PC-9 (cell line): ENCODE measurements at places on chromosomes 6 and 20.

- no peak for DNase-seq
Observed at GRCh38 chr6:5300206-5300764, 39.0 kb downstream of the FARS2 start.

GRCh38 chr20:17654649-17655285, 27.3 kb downstream of the RRBP1 start:
- no peak for DNase-seq

- DNase-seq = no peak
Observed at GRCh38 chr20:61436667-61437279, 184.7 kb downstream of the CDH4 start.

GRCh38 chr20:45823949-45824835, 2.9 kb downstream of the TNNC2 start:
- peak; percentile 20 for DNase-seq

DNA sequence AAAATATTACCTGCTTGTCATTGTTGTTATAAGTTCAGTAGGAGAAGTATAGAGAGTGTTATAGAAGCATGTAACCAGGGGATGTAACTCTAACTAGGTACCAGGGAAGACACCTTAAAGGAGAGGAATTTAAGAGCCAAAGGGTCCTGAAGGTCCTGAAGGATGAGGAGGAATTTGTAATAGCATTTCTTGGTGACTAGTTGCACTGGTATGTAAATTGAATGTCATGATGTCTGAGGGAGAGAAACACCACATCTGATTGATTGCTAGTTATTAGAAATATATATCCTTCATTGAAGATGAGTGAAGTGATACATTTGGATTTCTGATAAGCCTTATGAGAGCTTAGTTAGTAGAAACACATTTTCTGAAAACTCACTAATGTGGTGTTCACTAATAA, 643.8 kb downstream of the RFPL4B start:
- no peak for DNase-seq

- no peak for DNase-seq
Observed at GRCh38 chr20:1390581-1391403, 2.1 kb downstream of the FKBP1A start.

DNA sequence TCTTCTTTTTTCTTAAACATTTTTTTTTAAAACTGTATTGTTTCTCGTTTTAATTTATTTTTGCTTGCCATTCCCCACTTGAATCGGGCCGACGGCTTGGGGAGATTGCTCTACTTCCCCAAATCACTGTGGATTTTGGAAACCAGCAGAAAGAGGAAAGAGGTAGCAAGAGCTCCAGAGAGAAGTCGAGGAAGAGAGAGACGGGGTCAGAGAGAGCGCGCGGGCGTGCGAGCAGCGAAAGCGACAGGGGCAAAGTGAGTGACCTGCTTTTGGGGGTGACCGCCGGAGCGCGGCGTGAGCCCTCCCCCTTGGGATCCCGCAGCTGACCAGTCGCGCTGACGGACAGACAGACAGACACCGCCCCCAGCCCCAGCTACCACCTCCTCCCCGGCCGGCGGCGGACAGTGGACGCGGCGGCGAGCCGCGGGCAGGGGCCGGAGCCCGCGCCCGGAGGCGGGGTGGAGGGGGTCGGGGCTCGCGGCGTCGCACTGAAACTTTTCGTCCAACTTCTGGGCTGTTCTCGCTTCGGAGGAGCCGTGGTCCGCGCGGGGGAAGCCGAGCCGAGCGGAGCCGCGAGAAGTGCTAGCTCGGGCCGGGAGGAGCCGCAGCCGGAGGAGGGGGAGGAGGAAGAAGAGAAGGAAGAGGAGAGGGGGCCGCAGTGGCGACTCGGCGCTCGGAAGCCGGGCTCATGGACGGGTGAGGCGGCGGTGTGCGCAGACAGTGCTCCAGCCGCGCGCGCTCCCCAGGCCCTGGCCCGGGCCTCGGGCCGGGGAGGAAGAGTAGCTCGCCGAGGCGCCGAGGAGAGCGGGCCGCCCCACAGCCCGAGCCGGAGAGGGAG, 580 bp downstream of the VEGFA start:
- DNase-seq = peak; percentile 68

DNA sequence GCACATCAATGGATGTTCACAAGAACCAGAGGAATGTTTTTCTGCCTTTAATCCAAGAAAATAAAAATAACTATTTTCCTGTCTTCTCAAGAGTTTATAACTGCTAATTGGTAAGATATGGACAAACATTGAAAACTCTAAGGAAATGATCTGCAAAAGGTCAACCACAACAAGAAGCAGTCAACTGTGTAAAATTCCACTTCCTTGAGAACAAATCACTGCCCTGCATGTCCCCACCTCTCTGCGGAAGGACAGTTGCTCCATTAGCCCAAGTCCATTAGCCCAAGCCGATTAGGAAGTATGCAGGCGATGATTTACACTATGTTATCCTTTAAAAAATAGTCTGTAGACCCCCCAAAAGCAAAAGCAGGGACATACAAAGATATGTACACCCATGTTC, 27.6 kb downstream of the SLC22A23 start:
- DNase-seq = no peak

- DNase-seq = no peak
Observed at GRCh38 chr6:133939778-133940667, 13.0 kb upstream of the TBPL1 start.

GRCh38 chr6:36120018-36120417, 10.3 kb upstream of the MAPK13 start:
- no peak for DNase-seq

DNA sequence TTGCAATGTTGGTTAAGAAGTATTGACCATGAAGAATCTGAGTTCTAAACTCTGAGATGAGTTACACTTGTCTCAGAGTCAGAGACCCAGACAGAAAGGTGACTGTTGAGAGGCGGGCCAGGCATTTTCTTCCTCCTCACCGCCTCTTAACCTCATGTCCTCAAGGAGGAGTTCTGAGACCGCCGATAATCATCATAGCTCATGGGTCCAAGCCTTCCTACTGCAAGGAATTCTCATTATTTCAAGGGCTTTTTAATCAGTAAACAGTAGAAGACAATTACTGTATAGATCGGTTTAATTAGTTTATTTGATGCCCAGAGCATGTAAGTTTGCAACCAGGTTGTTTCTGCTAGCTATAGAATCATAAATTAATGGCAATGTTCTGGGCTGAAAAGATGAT, 382.4 kb upstream of the MMS22L start:
- DNase-seq = no peak

DNA sequence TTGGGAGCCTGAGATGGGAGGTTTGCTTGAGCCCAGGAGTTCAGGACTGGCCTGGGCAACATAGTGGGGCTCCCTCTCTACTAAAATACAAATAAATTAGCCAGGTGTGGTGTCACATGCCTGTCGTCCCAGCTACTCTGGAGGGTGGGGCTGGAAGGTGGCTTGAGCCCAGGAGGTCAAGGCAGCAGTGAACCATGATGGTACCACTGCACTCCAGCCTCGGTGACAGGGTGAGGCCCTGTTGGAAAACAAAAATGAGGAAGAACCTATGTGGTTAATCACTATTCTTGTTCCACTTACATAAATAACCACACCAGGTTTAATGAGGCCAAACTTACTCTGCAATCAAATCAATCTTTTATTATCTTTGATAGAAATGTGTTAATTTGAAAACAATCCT, 5.4 kb downstream of the PPDPF start:
- no peak for DNase-seq

DNA sequence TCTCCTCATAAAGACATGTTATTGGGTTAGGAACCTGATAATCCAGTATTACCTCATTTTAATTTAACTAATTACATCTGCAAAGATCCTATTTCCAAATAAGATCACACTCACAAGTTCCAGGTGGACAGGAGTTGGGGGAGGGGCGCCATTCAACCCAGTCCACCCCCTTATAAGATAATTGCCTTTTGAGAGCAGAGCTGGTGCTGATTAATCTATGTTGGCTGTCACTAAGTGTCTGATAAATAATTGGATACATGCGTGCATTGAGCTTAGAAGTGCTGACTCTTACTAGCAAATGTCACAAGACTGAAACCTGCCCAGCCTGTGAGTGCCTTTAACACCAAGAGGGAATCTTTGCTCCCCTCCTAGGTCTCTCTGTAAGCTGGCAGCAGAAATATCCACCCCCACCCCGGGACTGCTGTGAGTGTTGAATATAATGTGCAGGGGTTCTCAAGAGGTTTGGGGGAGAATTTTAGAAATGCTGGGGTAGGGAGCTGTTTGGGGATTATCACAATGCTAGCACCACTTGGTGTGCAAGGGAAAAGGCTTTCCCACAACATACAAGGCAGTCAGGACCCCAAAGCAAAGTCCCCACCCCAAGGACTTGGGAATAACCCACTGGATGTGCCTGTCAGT, 87.5 kb downstream of the ANKRD60 start:
- no peak for DNase-seq

DNA sequence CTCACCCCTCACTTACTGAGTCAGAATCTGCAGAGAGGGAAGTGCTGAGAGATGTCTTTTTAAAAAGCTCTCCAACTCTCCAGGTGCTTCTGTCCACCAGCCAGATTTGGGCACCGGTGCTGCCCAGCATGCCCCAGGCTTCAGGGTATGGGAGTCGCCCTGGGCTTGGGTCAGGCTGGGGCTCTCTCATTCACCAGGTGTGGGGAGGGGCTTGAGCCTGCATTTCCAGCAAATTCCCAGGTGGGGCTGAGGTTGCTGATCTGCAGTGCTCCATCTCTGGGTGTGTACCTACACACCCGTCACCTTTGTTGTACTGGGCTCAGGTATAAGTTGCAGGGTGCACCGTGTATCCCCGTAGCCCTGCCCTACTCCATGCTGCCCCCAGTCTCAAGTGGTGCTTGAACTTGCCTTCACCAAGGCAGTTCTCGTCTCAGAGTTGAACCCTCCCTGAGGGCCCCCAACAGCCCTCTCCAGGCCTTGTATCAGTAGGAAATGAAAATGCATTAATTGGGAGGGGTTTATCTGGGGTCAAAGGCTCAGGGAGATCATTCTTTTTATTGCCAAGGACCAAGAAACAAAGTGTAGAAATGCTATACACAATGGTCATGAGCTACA, 23.5 kb downstream of the PPP1R3G start:
- DNase-seq = no peak

GRCh38 chr20:32612351-32613191, 27.4 kb upstream of the NOL4L start:
- no peak for DNase-seq

DNA sequence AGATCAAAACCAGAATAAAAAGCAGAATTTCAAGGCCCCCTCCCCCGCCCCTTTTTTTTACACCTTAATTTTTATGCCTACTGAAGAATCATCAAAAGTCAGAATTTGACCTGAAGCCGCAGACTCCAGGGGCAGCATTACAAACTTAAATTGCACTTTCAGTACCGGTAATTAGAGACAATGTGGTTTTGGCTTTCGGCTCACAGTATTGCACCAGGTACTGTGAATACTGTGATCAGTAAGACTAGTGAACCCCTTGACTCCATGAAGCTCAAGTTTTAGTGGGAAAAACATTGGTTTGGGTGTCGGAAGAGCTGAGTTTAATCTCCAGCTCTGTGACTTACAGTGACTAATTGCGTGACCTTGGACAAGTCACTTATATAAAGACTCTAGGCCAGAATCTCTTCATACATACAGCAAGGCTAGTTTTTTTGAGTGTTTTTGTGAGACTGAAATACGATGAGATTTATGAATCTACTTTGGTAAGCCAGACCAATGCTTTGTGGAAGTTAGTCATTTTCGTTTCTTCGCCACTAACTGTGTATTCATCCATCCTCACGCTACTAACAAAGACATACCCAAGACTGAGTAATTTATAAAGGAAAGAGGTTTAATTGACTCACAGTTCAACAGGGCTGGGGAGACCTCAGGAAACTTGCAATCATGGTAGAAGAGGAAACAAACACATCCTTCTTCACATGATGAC, 114.7 kb downstream of the SASH1 start:
- DNase-seq = no peak

DNA sequence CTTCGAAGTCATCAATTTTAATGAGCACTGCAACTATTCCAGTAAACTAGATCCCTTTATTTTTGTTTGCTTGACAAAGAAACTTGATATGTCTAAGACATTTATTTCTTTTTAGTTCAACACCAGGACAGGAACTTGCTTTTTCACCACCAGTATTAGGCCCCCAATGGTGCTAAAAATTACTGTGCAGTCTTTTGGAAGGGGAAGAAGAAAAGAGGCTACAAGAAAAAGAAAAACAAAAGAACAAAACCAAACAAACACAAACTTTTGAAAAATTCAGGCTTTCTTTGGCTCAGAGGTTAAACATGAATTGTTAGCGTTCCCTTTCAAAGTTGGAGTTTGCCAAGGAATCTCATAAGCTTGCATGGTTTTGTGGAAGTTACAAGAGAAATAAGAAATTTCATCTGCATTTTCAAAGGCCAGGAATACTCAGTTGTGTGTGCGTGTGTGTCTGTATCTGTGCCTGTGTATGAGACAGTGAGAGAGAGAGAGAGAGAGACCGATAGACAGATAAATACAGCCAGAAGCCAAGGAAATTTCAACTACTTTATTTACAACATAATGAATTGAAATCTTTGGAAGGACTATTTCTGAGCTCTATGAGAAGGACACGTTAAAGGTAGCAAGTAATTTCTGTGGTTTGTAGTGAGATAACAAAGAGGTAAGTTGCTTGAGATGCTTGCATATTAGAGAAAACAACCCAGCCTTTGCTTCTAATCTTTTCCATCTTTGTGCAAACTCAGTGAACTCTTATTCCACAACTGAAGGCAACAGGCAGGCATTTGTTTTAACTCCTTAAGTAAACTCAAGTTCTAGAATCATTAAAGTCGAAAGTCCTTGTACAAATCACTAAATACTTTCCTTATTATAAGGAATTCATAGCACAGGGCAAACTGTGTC, 171.0 kb upstream of the CITED2 start:
- DNase-seq = no peak

DNA sequence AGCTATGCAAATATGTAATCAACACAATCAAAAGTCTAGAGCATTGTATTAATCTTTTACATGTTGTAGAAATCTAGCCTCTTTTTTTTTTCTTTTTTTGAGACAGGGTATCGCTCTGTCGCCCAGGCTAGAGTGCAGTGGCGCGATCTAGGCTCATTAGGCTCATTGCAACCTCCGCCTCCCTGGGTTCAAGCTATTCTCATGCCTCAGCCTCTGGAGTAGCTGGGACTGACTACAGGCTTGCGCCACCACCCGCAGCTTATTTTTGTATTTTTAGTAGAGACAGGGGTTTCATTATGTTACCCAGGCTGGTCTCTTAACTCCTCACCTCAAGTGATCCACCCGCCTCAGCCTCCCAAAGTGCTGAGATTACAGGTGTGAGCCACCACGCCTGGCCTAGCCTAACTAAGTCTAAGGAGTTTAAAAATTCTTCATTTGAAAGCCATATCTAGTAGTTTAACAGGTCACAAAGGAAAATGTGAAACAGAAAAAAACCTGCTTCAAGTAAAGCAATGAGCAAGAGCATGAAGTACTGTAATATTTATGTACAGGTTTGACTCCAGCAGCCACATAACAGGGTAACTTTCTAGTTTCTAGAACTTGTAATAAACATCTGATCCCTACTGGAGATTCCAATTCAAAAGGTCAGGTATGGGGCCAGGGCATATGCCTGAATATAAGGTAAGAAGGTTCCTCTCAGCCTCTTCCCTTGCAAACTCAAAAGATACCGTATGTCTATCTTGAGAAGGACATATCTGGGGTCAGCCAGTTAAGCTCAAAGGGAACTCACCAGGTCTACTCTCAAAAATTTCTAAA, 4.4 kb downstream of the CPNE1 start:
- no peak for DNase-seq
